ENCODE measurements at places on chromosomes 7 and 10.

DNA sequence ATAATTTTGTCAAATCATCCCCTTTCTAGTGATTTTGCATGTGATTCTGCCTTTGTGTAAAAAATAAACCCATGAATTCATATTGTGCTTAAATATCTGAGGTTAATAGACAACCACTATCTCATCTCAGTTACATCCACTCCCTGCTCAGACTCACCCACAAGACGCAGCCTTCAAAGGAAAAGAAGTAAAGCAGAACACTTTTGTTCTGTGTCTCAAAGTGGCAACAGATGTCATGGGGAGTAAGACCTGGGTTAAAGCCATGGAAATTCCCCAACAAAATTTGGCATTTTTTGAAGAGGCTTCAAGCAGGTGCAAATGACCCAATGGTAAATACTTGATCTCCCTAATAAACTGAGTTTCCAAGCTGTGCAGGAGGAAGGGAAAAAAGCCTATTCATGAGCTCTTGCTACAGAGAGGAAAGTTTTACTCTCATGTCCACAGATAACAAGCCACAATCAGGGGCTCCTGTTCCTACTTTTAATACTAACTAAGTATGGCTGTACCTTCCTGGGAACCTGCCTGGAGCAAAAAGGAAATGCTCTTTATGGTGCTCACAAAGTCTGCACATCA, 4.7 kb downstream of the CYP3A7 start:
- no peak for DNase-seq

DNA sequence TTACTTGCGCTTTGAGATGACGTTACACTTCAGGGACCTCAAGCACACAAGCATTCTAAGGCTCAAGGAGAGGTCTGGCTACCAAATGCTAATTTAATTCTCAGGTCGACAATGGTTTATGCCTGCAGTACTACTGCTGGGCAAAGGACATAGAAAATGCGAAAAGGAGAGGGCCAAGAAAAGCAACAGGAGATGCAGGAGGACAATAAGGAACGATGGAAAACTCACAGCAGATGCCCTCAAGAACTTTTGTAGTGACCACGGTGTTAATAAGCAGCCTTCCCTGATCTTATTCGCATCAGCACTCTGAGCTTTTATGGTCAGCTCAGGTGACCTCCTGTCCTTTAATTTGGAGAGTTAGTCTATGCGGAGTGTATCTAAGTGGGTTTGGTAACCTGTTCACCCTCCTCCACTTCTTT, 146.3 kb downstream of the GPR85 start:
- DNase-seq = no peak

- peak; percentile 56 for DNase-seq
Observed at GRCh38 chr7:100167912-100168323, 499 bp downstream of the GAL3ST4 start.

GRCh38 chr10:132220061-132220460, 33.3 kb downstream of the DPYSL4 start:
- no peak for DNase-seq

DNA sequence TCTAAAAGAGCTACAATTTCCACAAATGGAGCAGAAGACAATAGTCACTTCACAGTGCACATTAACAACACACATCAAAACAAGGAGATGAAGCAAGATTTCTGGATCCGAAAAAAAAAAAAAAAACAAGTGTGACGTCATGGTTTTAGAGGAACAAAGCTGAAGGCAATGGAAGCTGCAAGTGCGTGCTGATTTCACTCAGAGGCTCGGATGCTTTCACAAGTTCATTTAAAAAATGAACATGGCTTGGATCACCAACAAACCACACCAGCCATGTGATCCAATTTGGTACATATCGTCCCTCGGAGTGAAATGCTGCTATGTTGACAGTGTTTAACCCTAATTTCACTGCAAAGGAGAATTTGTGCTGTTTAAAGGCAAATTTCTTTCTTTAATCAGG, 337.0 kb upstream of the PRKCQ start:
- no peak for DNase-seq

GRCh38 chr10:128462844-128463243, 336.6 kb upstream of the MKI67 start:
- no peak for DNase-seq

- DNase-seq = no peak
Observed at GRCh38 chr10:74406006-74406405, 255.0 kb downstream of the ADK start.
